Activated T-helper 2 cell treated with anti-CD3 and anti-CD28 coated beads, Interferon-gamma antibody, Interleukin-2, Interleukin-4, amounts not matched to agents 10 μg/mL and 5 μg/mL and 100 μg/mL, durations not matched to agents 14 hours and 24 hours and 36 hours (primary cell): ENCODE measurements at places on chromosomes 5 and 9.

- no peak overlapping the region for H3K4me3 ChIP-seq
- peaks cover 3% of the 10 kb centered on the region for H3K27me3 ChIP-seq
- no peak for DNase-seq
- peaks cover 22% of the 10 kb centered on the region for H3K4me1 ChIP-seq
- no peaks in the 10 kb centered on the region for H3K36me3 ChIP-seq
These were observed 11.7 kb upstream of the IRF1 start for GRCh38 chr5:132501961-132502931.

GRCh38 chr9:7332780-7333179 is 466.8 kb downstream of the DMAC1 start:
- H3K27ac ChIP-seq: no peak overlapping the region
- no peak for DNase-seq
- H3K4me3 ChIP-seq: no peak overlapping the region

- peaks cover 40% of the 10 kb centered on the region for H3K36me3 ChIP-seq
- no peaks in the 10 kb centered on the region for H3K27me3 ChIP-seq
- no peak for DNase-seq
- H3K4me1 ChIP-seq: no peaks in the 10 kb centered on the region
These were observed 7.0 kb downstream of the TRMT10B start for GRCh38 chr9:37760416-37761161.

DNA sequence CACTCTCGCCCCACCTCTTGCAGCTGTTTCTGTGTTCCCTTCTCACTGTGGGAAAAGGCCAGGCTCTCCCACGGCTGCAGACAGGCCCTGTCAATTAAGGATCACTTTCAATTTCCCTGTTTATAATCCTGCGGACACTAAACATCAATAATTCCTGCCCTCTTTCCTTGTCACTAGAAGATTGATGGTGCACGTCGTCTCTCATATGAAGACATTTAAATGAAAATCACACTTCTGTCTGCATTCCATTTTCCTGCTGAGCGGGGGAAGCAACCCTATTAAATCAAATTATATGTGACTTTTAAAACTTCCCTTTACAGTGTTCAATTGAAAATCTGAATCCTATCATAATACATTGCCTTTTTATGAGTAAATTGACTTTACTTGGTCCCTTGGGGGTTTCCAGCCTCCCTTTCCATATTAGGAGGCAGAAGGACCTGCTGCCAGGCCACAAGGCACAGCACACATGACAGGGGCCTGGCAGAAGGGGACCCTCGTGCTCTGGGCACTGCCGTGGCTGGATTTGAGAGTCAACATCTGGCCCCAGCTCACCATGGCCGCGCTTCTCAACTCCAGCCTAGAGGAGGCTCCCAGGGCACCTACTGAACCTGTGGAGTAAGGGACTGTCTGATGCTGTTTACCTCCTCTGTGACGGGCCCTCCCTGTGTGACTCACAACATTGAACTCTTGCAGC is 311.0 kb upstream of the IRX4 start:
- H3K27me3 ChIP-seq: no peaks in the 10 kb centered on the region
- no peak overlapping the region for H3K27ac ChIP-seq
- H3K36me3 ChIP-seq: no peaks in the 10 kb centered on the region
- H3K4me3 ChIP-seq: no peak overlapping the region
- DNase-seq: no peak

- H3K4me1 ChIP-seq: peaks cover 48% of the 10 kb centered on the region
- peaks cover 75% of the 10 kb centered on the region for H3K36me3 ChIP-seq
- peak overlapping the region; percentile 50 for H3K4me3 ChIP-seq
- no peaks in the 10 kb centered on the region for H3K27me3 ChIP-seq
- no peak for DNase-seq
- H3K27ac ChIP-seq: peak overlapping the region; percentile 87
These were observed 53.7 kb downstream of the FNBP1 start for GRCh38 chr9:129989362-129989708.

DNA sequence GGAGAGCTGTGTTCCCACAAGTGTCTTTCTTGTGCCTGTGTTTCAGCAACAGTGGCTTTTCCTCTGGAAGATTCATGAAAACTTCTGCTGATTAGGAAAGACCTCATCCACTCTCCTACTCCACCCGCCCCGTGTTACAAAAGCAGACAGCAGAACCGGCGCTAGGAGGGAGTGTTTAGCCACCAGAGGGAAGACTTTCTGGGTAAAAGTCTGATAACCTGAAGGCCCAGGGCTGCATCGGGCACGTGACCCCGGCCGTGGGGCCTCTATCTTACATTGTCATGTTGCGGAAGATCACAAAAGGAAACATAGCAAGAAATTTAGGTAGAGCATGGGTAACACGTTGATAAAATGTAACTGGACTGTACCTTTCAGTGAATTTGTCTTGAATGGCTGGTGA is 32.0 kb upstream of the DMRT2 start:
- H3K27ac ChIP-seq: no peak overlapping the region
- H3K4me3 ChIP-seq: no peak overlapping the region
- DNase-seq: no peak
- H3K4me1 ChIP-seq: no peaks in the 10 kb centered on the region
- peaks cover 28% of the 10 kb centered on the region for H3K27me3 ChIP-seq
- no peaks in the 10 kb centered on the region for H3K36me3 ChIP-seq

- no peak overlapping the region for H3K27ac ChIP-seq
- no peaks in the 10 kb centered on the region for H3K36me3 ChIP-seq
- peaks cover 10% of the 10 kb centered on the region for H3K4me1 ChIP-seq
- no peak for DNase-seq
These were observed 139.4 kb downstream of the ATG10 start for GRCh38 chr5:82111191-82111590.

DNA sequence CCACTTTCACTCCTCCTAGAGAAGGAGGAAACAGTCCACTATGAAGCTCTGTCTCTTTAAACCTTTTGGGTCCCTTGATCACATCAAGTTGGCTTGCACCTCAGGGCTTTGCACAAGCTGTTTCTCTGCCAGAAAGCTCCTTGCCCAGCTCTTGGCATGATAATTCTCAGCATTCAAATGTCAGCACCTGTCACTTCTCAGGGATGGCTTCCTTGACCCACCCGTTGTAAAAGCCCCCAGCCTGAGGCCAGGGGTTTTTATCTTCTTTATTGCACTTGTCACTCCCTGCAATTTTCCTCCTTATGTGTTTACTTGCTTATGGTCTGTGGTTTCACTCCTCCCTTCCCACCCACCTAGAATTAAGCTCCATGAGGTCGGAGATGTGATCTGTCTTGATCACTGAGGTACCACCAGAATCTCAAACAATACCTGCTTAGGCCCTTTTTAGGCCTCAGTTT is 200.7 kb upstream of the TBC1D2 start:
- H3K27me3 ChIP-seq: no peaks in the 10 kb centered on the region
- H3K36me3 ChIP-seq: no peaks in the 10 kb centered on the region

- H3K4me3 ChIP-seq: no peak overlapping the region
- peaks cover 11% of the 10 kb centered on the region for H3K27me3 ChIP-seq
- DNase-seq: no peak
These were observed 89.3 kb downstream of the FEM1C start for GRCh38 chr5:115455301-115455707.

GRCh38 chr5:132867046-132867451 is 607 bp downstream of the UQCRQ start:
- H3K4me3 ChIP-seq: peak overlapping the region; percentile 100
- H3K27me3 ChIP-seq: peaks cover 6% of the 10 kb centered on the region
- H3K36me3 ChIP-seq: peaks cover 46% of the 10 kb centered on the region
- peaks cover 22% of the 10 kb centered on the region for H3K4me1 ChIP-seq
- peak overlapping the region; percentile 100 for H3K27ac ChIP-seq

DNA sequence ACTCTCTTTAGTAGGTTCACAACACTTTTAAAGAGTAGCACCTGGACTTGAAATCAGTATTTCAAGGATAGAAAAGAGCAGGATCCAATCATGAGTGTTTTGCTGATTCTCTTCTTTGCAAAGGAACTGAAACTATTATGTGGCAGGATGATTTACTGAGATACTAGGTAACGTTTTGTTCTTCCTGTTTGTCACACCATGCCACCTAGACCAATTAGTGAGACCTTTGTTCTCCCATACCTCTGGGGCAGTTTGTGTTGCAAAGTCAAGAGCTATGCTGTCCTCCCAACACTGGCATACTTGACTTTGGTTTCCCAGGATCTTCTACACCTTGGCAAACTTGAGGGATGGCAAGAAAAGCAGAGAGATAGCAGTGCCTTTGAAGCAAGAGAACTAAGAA is 43.4 kb downstream of the PPP1R2B start:
- no peaks in the 10 kb centered on the region for H3K27me3 ChIP-seq
- H3K36me3 ChIP-seq: no peaks in the 10 kb centered on the region
- H3K4me1 ChIP-seq: peaks cover 28% of the 10 kb centered on the region
- H3K27ac ChIP-seq: peak overlapping the region; percentile 67

GRCh38 chr9:21848615-21849014 is 46.2 kb downstream of the MTAP start:
- no peak overlapping the region for H3K4me3 ChIP-seq
- H3K27ac ChIP-seq: no peak overlapping the region
- H3K4me1 ChIP-seq: peaks cover 12% of the 10 kb centered on the region
- peaks cover 83% of the 10 kb centered on the region for H3K36me3 ChIP-seq

DNA sequence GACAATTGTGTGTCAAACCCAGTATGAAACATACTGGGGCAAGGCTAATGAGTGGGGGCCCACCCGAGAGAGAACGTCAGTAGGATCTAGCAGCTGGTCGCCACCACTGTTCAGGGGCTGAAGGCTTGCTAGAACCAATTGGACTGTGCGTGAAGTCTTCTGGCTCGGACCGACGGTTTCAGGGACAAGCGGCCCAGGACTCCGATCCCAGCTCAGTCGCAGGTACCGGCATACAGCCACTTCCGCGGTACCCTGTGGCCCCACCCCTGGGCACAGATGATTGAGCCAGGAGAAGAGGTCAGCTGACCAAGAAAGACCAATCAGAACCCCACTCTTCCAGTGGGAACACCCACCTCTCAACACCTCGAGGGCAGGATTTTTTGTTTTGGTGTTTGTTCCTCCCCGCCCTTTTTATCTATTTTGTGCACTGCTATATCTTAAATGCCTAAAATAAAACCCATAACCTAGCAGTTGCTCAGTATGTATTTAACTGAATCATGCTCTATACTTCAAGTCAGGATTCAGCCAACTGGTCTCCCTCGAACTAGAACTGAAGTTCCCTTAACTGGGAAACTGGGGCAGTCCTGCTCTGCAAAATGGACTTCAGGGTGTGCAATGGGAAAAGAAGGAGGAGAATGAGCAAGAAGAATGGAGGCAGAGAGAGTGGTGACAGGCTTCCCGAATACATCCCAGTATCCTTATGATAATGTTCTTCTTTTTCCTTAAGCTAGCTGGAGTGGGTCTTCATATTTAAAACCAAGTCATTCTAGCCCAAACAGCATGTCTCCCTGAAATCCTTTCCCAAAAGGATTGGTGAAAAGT is 21.1 kb upstream of the CPEB4 start:
- H3K27ac ChIP-seq: no peak overlapping the region
- H3K4me1 ChIP-seq: no peaks in the 10 kb centered on the region
- no peak overlapping the region for H3K4me3 ChIP-seq
- no peak for DNase-seq

DNA sequence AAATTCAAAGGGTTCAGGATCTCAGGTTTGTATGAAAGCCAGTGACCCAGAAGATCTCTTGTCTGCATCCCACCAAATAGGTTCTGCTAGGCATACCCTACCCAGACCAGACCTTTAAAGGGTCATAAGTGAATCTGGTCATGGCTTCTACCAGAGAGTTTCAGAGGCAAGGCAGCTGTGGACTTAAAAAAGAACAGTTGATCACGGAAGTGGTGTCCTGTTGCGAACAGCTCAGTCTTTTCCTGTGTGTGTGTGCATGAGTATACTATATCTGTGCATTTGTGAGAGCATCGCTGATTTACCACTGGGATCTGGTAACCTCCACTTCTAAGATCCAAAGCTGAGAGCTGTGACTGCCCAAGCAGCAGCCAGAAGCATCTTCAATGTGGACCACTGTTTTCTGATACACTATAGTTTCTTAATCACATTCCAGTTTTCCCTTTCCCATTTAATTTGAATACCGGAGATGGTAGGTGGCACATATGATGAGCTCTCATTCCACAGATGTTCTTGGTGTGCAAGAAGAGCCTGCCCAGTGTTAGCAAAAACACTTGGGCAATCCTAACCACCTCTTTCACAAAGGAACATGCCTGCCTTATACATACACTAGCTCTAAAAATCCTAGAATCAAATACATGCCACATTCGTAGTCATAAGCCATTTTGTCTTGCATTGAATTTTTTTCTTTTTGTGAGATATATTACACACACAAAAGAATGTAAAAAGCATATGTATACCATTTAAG is 36.2 kb upstream of the OR2S2 start:
- H3K4me1 ChIP-seq: no peaks in the 10 kb centered on the region

- H3K4me3 ChIP-seq: no peak overlapping the region
- peaks cover 1% of the 10 kb centered on the region for H3K4me1 ChIP-seq
These were observed 22.4 kb downstream of the ABITRAM start for GRCh38 chr9:108956631-108957026.

- H3K36me3 ChIP-seq: no peaks in the 10 kb centered on the region
- H3K4me1 ChIP-seq: peaks cover 3% of the 10 kb centered on the region
- H3K4me3 ChIP-seq: peak overlapping the region; percentile 79
- H3K27me3 ChIP-seq: peaks cover 63% of the 10 kb centered on the region
- no peak for DNase-seq
- H3K27ac ChIP-seq: no peak overlapping the region
These were observed 369 bp downstream of the OCLN start for GRCh38 chr5:69492923-69493395.

DNA sequence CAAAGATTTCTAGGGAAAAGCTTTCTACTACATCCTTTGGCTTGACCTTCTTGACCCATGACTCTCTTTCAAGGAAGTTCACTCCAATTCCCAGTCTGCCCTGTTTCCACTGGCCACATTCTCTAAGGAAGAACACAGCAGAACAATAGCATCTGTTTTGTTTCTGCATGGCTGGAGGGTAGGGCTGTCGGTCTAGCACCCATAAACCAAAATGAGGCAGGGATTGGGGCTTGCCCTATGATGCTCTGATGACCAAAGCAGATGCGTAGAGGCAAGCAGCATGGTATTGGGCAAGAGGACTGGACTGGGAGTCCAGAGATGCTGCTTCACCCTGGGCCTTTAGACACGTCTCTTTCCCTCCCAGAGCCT is 24.1 kb downstream of the GOLGA2 start:
- peak overlapping the region; percentile 15 for H3K4me3 ChIP-seq
- H3K4me1 ChIP-seq: peaks cover 8% of the 10 kb centered on the region
- no peak overlapping the region for H3K27ac ChIP-seq

DNA sequence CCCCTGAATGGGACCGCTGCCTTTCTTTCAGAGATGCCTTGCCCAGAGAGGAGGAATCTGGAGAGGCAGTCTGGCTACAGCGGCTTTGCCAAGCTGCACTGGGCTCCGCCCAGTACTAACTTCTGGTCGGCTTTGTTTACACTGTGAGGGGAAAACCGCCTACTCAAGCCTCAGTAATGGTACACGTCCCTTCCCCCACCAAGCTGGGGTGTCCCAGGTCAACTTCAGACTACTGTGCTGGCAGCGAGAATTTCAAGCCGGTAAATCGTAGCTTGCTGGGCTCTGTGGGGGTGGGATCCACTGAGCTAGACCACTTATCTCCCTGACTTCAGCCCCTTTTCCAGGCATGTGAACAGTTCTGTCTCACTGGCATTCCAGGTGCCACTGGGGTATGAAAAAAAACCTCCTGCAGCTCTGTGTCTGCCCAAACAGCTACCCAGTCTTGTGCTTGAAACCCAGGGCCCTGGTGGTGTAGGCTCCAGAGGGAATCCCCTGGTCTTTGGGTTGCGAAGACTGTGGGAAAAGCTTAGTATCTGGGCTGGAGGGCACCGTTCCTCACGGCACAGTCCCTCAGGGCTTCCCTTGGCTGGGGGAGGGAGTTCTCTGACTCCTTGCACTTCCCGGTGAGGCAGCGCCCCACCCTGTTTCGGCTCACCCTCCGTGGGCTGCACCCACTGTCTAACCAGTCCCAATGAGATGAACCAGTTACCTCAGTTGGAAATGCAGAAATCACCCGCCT is 171.2 kb downstream of the CWC27 start:
- H3K4me3 ChIP-seq: no peak overlapping the region
- H3K36me3 ChIP-seq: peaks cover 3% of the 10 kb centered on the region
- H3K27me3 ChIP-seq: no peaks in the 10 kb centered on the region
- DNase-seq: no peak
